GM19239 (cell line): ENCODE measurements at places on chromosomes 2 and 18.

DNA sequence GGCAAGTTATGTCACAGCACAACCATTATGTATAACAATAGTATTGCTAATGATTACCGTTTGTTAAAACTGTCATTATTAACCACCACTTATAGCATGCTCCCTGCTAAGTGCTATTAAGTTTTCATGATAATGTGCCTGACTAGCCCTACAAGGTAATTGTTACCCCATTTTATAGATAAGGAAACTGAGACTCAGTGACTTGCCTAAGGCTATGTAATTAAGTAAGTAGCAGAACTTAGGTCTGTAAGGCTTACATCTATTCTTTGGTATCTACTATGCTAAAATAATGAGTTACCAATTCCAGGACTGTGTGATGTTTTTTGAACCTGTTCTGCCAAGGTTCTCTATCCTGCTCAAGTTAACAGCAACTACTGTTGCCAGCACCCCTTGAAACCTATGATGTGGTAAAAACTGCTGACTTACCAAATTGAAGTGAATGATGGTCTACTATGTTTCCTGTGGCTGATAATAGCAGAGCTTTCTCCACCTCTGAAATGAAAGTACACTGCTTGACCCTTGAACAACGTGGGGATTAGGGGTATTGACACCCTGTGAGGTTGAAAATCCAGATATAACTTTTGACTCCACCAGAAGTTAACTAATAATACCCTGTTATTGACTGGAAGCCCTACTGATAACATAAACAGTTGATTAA lies 18.2 kb downstream of the ACVR2A start:
- DNase-seq: no peak

- no peak for DNase-seq
Measured at GRCh38 chr2:6181926-6182325, 489.7 kb downstream of the SOX11 start.

DNA sequence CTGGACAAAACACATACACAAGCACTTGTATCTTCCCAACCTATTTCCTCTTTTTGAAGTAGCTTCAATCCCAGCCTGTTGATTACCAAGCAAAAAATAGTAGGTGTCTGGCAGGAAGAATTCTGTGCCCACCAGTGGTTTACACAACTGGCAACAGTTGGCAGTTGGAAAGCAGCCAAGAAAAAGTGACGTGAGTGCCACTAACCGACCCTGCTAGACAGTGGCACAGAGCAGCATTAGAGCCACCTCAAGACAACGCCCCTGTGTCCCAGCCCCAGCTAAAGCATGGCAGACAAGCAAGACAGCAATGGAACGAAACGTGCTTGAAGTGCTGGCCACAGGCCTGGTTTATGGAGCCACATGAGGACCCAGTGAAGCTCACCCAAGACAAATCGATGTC lies 379.6 kb downstream of the FBXO15 start:
- no peak for DNase-seq

- no peak for DNase-seq
Measured at GRCh38 chr18:2850816-2851215, 4.0 kb downstream of the EMILIN2 start.

GRCh38 chr2:210458395-210458794 lies 18.2 kb downstream of the LANCL1 start:
- no peak for DNase-seq

DNA sequence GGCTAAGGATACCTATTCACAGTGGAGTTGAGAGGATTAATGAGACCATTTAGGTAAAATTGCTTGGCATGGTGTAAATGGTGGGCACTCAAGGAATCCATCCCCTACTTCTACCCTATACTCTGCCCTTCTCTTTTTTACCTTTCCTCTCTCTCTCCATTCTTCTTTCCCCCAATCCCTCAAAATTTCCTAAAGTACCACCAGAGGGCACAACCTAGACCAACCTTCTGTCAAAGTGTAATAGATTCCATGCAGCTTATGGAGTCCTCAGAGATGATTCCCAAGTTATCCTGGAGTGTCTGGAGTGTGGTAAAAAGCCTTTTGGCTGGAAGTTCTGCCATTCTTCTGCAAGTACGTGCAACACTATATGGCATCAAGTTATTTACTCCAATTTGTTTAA lies 33.0 kb upstream of the CCDC195 start:
- DNase-seq: no peak

DNA sequence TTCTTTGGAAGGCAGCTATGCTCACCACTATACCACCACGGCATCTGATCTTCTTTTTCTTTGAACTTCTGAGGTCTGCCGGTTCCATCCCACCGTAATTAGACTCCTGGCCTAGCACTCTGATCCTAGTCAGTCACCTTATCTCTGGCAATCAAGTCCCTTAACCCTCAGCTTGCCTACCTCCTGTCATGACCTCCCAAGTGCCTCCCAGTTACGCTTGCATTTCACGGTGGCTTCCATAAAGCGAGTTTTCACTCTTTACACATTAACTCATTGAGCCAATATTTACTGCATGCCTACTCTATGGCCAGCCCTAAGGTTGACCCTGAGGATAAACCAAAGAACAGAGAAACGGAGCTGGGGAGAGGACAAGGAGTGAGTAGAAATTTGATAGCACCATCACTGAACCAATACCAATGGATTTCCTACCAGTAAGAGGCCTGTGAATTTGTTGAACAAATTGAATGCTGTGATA lies 37.8 kb upstream of the TMEM182 start:
- DNase-seq: no peak

- no peak for DNase-seq
Measured at GRCh38 chr2:96787411-96787810, 26.7 kb downstream of the CNNM4 start.

GRCh38 chr2:237744270-237744612 lies 54.3 kb upstream of the RBM44 start:
- no peak for DNase-seq

DNA sequence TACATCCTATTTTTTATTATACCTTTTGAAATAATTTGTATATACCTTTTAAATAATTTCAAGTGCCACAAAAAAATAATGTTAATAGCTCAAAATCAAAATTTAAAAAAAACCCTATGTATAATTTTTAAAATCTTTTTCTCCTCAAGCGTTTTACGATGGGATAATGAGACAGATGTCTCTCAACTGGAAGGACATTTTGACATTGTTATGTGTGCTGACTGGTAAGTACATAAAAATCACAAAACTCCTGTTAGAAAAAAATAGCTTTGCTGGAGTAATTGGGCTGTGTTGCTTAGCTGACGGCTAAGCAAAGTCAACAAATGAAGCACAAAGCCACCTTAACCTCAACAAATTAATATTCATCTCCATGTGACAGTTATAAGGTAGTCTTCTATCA lies 198.0 kb upstream of the SIX3 start:
- no peak for DNase-seq

- no peak for DNase-seq
Measured at GRCh38 chr2:128313091-128313836, 5.4 kb downstream of the HS6ST1 start.

DNA sequence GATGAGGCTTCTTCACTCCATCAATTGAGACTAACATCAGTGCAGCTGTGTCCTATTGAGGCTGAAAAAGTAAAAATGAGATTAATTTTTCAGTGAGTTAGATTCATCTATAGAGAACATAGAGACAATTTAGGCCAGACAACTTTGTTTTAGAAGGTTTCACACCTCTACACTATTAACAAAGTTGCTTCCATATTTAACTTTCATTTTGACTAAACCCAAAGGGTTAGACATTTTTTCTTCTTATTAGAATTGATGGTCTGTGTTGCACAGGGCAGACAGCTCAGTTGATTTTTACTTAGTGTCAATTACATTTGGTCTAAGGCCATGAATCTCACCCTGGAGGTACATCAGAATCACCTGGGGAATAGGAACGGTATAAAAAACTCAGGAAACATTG lies 130.2 kb upstream of the NXPH2 start:
- DNase-seq: no peak

DNA sequence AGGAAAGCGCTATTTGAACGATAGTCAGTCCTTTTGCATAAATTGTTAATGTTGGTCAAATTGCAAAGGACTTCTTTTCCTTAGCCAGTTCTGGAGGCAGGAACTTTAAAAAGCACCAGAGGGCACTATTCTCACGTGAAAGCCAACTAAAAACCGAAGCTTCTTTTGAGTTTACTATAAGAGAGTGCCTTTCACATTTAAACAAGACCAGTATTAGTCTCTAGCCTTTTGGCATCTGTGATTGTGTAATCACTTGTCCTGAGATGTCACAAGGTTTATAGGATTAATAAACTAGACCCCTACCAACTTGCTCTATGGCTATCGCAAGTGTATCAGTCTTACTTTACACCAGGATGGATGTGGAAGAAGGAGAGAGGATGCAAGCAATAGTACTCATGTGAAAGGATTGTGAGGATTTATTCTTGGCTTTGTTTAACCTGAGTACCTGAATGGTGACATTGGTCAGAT lies 14.4 kb upstream of the STAT4 start:
- DNase-seq: no peak

DNA sequence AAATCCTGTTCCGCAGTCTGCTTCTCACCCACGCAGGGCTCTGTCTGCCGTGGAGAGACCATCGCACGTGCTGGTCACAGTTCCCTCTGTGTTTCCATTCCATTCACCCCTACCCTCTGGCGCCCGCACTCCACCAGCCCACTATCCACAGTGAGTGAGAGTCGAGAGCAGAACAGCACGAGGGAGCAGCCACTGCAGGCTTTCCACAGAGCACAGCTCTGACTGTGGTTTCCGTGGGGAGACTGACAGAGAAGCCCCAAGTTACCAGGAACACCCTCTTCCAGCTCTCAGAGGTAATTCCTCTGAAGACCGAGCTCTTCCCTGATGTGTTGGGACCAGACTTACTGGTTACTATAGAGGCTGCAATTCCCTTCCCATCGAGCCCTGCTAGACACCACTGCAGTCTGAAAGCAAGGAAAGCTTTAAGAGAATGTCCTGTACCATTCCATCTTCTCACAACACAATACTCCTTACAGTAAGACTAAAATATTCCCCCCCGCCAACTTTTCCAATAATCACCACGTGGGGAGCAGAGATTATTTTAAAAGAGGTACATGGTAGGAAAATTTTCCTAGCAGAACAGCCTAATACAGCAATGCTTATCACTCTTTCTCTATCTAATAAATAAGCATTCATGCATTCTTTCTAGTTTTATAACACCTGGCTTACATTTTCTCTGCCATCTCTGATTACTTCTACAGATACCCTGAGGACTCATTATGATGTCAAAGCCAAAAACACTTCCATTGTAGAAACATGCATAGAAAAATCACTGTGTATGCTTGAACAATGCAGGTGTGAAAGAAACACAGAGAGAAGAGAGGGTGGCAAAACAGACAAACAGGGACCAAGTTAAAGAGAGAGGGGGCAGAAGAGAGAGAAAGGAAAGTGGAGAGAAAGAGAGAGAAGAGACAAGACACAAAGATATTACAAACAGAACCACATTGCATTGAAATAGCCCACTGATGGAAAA lies 4.7 kb downstream of the MYT1L start:
- no peak for DNase-seq

DNA sequence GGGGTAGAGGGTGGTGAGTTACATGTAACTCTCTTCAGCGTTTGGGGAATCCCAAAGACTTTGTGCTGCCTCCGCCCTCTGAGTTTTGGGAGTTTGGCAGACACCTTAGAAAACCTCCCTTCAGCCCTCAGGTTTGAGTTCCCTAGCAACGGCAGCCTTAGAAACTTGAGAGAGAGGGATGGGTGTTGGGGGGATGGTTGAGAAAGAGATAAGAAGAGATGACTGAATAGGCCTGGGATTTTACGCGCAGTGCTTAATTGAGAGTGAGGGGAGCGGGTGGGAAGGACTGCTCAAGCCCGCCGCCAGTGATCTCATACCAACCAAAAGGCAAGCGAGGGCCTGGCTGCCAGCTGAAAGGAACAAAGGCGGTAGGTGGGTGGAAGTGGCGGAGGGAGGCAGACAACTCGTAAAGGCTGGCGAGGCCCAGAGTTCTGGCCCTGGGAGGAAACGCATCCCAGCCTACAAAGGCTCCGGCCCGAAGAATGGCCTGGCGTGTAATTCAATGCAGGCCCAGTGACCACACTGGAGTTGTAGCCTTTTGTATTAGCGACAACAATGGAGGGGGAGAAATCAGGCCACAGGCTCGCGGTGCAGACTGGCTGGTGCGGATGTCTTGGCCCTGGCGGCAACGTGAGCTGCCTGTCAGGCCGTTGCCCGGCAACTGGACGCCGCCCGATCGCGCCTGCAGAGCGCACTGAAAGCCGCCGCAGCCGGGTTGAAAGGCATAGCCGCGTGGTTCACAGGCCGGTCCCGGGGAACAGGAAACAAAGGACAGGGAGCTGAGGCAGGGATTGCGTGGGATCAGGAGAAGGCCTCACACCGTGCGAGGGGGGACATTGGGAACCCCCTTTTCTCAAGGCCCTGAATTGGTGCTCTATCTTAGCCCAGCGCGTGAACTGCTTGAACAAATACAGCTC lies 39.9 kb upstream of the DARS1 start:
- DNase-seq: no peak

DNA sequence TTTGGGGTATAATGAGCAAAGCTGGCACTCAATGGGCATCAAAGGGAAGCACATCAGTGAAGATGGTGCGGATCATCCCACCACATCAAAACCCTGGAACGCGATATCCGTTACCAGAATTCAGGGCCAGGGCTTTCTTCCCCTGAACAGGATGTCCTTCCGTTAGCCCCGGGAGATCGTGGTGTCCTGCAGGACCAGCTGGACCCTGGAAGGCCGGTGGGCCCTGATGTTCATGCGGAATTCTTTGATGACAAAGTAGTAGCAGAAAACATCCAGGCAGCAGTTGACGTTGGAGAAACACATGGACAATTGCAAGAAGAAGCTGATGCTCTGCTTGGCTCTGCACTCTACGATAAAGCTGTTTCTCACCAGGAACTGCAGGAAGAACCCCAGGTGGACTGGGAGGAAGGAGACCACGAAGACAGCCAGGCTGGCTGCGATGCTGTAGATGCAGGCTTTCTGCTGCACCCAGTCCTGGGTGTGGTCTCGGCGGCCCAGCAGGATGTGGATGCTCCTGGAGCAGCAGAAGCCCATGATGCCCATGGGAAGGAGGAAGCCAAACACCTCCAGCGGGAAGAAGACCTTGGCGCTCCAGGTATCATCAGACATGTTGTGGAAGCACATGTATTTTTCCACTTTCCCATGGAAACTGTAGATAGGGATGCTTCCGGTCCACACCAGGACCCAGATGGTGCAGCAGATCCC lies 15.0 kb downstream of the GPR55 start:
- DNase-seq: no peak

GRCh38 chr18:35143622-35144596 lies 96.9 kb upstream of the ZNF397 start:
- DNase-seq: no peak

DNA sequence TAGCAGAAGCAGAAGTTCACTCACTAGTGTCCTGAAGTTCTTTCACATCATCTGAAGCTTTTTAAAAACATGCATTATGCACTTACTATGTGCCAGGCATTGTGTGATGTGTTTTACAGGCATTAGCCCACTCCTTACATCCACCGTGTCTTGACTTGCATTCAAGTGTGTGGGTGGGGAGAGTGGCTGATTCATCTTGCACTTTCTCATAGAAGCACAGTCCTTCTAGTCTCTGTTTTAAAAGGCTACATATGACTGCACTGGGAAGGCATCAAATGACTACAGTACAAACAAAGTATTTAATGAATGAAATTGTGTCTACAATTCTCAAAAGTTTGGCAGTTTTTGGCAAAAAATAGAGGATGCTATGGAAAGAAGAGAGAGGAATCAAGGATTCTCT lies 21.6 kb upstream of the DSC3 start:
- no peak for DNase-seq

- DNase-seq: no peak
Measured at GRCh38 chr2:156652691-156653090, 216.5 kb downstream of the GPD2 start.

- DNase-seq: no peak
Measured at GRCh38 chr18:9631814-9632496, 17.6 kb upstream of the PPP4R1 start.
